ENCODE measurements at places on chromosomes 13 and 19.

DNA sequence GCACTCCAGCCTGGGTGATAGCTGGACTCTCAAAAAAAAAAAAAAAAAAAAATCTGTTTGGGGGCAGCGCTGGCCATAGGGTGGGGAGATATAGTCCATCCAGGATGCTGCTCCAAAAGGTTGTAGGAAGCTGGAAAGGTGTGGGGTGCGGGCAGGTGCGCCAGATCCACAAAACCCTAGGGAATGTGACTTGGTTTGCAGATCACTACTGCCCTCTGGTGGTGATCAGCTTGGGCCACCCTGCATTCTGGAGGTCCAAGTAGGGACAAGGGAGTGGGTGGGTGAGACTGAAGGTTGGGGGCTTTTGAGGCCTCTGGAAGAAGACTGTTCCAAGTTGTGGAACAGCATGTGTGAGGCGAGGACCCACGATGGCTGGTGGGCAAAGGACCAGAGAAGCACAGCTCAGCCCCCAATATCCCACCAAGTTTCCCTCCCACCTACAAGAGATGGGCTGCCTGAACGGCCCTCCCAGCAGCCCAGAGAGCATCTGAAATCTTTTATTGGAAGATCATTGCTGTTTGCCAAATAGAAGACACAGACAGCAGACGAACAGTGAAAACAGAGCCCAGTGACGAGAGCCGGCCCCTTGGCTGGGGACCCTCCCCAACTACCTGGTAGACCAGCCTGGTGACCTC, 10.4 kb upstream of the TYK2 start:
- peak; percentile 78 for DNase-seq

GRCh38 chr19:1269478-1270212, 513 bp downstream of the CIRBP start:
- peak; percentile 87 for DNase-seq

DNA sequence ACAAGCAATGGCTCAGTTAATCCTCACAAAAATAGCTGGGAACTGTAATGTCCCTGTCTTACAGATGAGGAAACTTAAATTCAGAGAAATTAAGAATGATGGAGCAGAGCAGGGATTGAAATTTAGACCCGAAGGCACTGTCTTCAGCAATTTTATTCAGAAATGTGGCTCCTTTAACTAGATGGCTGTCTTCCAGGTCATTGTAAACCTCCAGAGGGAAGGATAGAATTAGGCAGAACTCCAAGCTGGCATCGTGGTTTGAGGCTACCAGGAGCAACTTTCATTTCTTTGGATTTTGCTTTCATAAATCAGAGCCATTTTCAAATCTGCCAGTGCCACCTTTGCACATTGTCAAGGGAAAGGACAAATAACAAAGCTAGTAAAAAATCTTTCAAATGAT, 339.0 kb downstream of the DCT start:
- no peak for DNase-seq

DNA sequence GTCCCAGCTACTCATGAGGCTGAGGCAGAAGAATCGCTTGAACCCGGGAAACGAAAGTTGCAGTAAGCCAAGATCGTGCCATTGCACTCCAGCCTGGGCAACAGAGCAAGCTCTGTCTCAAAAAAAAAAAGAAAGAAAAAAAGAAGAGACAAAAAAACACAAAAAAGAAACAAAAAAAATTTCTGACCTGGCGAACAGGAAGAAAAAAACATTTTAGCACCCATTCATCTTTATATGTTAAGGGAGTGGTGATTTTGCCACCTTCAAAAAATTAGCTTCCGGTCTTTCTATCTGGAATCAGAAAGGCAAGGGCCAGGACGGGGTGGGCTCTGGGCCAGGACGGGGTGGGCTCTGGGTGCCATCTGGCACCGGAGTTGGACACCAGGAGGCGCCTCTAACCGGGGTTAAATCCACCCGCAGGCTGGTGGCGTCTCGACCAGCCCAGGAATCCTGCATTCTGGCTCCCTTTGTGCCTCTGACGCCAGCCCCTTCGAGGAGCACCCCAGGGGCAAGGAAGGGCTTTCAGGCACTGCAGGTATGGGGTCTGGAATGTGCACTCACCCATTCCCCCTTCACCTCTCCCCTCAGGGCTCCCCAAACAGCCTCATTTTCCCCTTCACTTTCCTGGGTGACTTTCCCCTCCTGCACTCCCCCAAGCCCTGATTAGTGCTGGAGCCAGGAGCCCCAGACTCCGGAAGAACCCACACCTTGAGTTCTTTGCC, 10.4 kb upstream of the ZSWIM4 start:
- DNase-seq, result peak; percentile 78

- DNase-seq, result no peak
These were observed 8.0 kb downstream of the NANOS3 start for GRCh38 chr19:13884726-13885591.

GRCh38 chr13:78596736-78597601, 6.4 kb downstream of the POU4F1 start:
- no peak for DNase-seq

DNA sequence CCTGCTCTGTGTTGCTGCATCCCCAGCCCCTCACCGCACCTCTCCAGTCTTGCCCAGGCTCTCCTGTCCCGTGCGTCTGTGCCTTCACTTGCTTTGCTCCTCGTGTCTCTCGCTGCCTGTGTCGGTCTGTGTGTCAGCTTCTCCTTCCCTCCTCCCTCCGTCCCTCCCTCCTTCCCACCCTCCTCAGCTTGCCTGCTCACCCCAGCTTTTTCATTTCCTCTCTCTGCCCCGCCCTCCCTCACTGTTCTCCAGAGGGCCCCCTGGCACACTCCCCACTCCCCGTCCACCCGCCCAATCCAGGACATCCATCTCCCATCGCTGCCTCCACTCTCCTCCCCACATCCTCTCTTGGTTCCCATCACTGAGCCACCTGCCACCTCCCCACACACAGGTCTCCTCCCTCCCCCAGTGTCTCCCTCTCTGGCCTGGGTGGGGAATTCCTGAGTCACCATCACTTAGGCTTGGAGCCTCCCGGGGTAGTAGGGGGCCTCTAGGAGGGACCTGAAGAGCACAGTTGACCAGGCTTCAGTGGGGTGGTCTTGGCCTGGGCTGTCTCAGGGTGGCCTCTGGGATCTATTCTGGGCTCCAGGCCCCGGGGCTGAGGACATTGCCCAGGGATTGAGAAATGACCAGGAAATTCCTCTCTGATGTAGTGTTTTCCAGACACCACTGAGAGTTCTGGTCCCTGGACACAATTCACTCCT, at the start of gene PTGIR:
Gene PTGIR, minus strand, starts transcription at position 132 of the 704 bp plus-strand sequence. CDS start 864 bp downstream, outside the sequence.
- DNase-seq, result no peak

- DNase-seq, result no peak
These were observed 2.1 kb downstream of the ZIC5 start for GRCh38 chr13:99969453-99969918.

- DNase-seq, result no peak
These were observed 354.6 kb downstream of the DNAJC15 start for GRCh38 chr13:43377973-43378372.

GRCh38 chr13:47094734-47095434, 198.0 kb upstream of the HTR2A start:
- DNase-seq, result no peak

DNA sequence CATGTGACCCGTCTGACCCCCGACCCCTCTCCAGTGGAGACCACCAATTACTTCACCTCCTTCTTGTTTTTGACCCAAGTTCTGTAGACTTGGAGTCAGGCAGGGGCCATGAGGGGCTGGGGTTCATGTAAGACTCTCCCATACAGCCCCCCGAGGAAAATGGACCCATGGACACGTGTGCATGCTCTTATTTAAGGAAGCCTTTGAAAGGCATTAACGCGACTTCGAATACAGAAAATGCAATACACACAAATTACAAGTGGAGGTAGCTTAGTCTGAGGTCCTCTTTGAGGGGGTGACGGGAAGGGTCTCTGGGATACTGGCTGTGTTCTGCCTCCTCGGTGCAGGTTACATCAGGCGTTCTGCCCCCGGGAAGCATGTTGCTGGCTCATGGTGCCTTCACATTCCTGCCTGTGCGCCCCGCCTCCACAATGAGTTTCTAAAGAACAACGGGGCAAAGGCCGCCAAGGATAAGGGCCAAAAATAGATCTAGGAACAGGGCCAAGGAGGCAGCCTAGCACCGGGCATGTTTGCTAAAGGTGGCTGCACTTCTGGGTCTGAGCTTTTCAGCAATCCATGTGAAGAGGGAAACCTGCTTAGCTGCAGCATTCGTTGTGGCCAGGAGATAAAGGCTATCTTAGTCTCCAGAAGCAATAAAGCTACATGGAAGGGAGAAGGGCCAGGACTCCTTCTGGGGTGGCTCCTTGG, 54.5 kb downstream of the RAB20 start:
- no peak for DNase-seq

DNA sequence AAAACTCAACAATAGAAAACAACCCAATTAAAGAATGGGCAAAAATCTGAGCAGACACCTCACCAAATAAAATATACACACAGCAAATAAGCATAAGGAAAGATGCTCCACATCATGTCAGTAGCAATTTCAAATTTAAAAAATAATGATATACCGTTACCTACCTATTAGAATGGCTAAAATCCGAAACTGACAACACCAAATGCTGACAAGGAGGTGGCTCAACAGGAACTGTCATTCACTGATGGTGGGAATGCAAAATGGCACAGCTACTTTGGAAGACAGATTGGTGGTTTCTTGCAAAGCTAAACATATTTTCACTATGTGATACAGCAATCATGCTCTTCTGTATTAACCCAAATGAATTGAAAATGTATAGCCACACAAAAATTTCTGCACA, 9.1 kb downstream of the CYP2A13 start:
- DNase-seq, result no peak

GRCh38 chr13:42574435-42575311, 721 bp downstream of the TNFSF11 start:
- DNase-seq, result peak; percentile 21

DNA sequence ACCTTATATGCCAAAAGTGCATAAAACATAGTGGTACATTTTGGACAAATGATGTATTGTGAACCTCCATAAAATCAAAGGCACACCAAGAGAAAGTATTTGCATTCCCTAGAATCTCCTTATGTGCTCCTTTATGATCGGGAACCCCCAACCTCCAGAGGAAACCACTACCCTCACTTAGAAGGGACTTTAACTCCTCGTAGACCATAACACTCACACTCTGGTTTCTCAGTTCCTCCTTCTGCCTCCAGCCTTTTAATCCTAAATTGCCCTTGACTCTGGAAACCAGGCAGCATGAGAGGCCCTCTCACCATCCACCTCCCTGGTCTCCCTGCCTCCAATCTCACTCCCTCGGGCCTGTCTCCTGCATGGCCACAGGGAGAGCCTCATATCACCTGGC, 9.8 kb upstream of the KCNN4 start:
- DNase-seq, result no peak

- DNase-seq, result no peak
These were observed 22.4 kb downstream of the TNFRSF19 start for GRCh38 chr13:23592596-23592995.

DNA sequence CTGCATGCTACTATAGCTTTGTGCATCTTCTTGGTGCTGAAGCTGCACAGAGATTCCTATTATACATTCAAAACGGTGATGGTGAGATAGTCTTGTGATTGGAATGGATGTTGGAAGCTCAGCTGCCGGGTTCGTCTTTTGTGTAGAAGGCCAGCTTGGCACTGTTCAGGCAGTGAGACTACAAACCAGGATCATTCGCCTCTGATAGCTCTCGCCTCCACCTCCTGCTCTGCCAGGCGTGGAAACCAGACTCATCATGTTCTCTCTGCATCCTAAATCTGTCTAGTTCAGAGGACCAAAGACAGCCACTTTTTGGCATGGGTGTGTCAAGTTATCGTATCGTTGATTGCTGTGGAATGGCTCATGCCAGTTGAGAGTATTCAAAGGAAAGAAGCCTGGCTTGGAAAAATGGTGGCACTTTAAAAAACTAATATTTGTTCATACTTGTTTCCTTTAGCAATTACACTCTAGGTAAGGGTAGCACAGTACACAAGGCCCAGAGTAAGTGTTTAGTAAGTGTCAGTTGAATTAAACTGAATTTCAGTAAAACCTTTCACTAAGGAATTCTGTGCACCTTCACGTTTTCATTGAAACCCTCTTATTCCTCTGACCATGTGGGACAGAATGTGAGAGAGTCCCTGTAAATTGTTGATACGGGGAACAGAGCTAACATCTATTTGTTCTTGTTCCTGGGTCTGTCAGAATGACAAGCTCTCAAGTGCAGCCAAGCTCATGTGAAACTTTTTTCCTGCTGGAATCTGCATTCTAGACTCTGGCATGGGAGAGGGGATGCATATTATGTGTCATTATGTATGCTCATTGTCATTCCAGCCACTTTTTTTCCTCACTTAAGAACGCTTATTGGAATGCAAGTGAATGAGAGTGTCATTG, 69.8 kb downstream of the DPY19L3 start:
- no peak for DNase-seq

GRCh38 chr13:93620181-93620765, 393.7 kb downstream of the GPC6 start:
- DNase-seq, result no peak

GRCh38 chr19:33509774-33510173, 11.8 kb downstream of the PEPD start:
- DNase-seq, result no peak

GRCh38 chr19:55526216-55527196, 10.4 kb downstream of the SBK2 start:
- DNase-seq, result no peak

GRCh38 chr13:36875431-36875830, 44.6 kb downstream of the SMAD9 start:
- no peak for DNase-seq

- DNase-seq, result no peak
These were observed 79.7 kb downstream of the ESD start for GRCh38 chr13:46717275-46717674.

GRCh38 chr19:6065685-6066374, 44.5 kb downstream of the RFX2 start:
- DNase-seq, result peak; percentile 73

DNA sequence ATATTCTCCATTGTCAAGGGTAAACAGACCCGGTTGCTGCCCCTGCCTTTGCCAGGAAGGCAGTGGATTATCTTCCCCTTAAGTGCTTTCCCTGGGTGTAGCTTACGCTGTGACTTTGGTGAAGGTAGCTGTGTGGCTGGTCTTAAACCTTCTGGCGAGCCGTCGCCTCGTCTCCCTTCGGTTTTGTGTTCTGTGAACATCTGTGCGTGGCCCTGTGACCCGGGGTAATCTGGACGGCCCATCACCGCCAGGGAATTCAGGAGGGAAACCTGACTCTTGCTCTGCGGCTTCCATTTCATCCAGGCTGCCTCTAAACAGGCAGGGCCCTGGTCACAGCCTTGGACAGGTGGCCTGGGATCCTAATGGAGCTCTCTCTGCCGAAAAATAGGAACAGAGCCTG, 78.7 kb downstream of the SHISA2 start:
- no peak for DNase-seq

GRCh38 chr13:94119360-94119936, 360.0 kb downstream of the DCT start:
- no peak for DNase-seq

DNA sequence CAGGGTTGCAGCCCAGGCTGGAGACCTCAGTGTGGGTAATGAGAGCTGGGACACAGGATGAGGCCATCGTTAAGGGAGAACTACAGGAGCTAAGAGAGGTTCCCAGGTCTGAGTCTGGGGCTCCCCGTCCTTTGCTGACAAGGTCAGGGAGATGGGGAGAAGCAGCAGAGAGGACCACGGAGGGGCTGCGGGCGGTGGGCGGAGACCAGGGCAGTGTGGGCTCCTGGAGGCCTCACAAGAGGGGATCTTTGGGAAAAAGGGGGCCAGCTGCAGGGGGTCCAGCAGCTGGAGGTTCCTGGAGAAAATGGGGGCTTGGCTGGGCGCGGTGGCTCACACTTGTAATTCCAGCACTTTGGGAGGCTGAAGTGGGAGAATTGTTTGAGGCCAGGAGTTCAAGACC, 16.0 kb downstream of the RFX1 start:
- no peak for DNase-seq

Data from CD4-positive, alpha-beta T cell treated with Interleukin-10 for 1 hour (primary cell).